HT1080 (cell line): ENCODE measurements at places on chromosomes 3 and 15. TPM values are rescaled to one million over a fixed set of nuclear protein-coding genes. Genes with fewer than 3 reads are reported as not detected.

GRCh38 chr3:119555309-119555735, 4.1 kb downstream of the CD80 start:
- no peak for DNase-seq

Gene ACAN
- 0.27 and 0.37 TPM in 2 replicates for total RNA-seq

Gene IL17RC
- total RNA-seq, result 11.9 and 12.0 TPM in 2 replicates

Gene CYP1A2
- not detected in 2 replicates for total RNA-seq

Gene AHSG
- total RNA-seq, result 0.32 TPM in 1 of 2 replicates, not detected in the other

DNA sequence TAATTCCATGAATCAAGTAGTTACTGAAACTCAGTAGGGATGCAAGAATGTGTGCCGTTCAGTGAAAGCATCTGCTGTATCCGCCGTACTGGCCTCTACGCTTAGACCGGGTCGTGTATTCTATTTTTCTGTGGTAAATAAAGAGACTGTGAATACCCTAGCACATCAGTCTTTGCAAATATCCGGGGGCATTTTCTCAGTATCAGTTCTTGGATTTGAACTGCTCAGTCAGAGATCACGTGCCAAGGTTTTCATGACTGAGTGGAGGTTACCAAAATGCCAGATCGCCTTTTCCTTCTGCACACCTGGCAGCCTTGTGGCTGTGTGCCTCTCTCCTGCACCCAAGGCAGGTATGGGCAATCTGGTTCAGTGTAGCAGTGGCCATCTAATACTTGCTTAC, 377.0 kb downstream of the OCA2 start:
- no peak for DNase-seq

DNA sequence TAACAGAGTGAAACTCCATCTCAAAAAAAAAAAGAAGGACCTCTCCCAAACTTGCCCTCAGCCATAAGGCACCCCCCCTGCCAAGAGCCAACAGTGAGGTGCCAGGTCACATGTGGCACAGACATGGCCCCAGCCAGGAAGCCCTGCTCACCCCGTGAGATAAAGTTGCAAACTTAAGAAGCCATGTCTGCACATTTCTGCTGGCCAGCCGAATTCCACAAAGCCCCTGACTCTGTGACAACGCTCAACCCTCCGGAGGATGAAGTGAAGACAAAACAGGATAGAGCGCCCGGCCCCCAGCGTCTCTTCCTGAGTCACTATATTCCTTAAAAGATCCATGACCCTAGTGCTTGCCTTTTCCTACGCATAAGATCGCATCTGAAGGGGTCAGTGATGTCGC, 188.1 kb downstream of the XXYLT1 start:
- DNase-seq, result no peak

DNA sequence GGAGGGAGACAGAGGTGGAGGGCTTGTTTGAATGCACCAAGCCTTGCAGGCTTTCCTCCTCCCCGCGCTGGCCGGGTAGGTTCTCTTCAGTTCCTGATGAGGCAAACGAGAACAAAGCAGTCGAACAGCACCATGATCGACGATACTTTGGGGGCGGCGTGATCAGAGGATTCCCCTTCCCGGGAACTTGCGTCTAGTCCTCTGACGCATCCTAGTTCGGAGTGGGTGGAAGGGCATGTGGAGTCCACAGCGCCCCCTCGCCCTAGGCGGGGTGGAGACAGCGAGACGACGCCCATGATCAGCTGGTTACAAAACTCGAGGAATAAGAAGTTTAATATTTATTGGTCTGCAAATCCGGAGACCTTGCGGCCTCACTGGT, 452 bp upstream of the SV2B start:
- peak; percentile 27 for DNase-seq

- no peak for DNase-seq
These were observed 61.0 kb downstream of the ATP8B4 start for GRCh38 chr15:50057905-50058639.

- peak; percentile 43 for DNase-seq
These were observed 75.9 kb downstream of the TMEM108 start for GRCh38 chr3:133113927-133114597.
